ENCODE measurements at places on chromosomes 12 and 14.

DNA sequence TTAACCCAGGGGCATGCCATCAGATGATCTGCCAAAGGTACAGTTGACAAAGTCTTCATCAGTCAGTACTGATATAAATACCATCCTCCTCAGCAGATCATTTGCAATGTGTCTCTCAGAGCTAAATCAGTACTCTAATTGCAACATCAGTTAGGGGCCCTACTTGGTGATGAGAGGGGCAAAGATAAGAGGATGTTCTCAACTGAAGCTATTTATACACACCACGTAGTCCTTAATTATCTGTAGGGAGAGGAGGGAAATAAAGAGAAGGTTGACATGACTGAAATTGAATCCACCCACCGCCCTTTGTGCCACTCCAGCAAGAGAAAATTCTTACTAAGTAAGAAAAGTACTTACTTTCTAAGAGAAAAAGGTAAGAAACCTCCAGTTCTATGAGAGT, 157.8 kb upstream of the NUDT4 start:
- no peak for DNase-seq

GRCh38 chr14:25349269-25349668, 299.3 kb upstream of the STXBP6 start:
- no peak for DNase-seq

DNA sequence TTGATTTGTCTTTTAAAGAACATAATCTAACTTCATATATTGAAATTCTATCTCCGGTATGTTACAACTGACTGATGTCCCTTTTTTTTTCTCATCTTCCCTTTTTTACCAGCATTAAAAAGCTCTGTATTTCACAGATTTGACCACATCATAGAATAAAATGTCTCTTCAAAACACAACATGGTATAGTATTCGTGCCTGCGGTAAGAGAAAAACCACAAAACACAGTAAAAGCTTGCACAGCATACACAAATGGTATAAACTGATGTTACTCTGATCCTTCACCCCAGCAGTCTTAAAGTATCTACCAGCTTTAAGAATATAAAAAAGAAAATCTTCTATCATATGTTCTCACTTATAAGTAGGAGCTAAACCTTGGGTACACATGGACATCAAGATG, 83.4 kb downstream of the HECTD1 start:
- no peak for DNase-seq

DNA sequence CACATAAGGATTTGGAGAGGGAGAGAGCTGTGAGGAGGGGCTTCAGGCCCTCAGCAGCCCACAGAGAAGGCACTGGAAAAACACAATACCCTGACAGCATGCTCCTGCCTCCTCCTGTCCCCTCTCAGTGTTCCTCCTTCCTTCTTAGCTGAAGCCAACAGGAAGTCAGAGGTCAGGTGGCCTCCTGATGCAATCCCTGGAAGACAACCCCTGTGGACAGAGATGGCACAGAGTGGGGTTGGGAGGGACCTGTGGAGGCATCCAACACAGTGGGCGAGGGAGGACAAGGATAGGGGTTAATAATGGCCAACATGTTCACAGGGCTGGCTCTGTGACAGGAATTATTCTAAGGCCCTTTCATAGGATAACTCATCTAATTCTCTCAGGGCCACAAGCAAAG, 15.4 kb upstream of the IFI27L2 start:
- DNase-seq, result no peak

GRCh38 chr12:128852885-128853599, at the start of gene GLT1D1:
Gene GLT1D1 (plus strand): TSS chr12:128853478. CDS start chr12:128853582, 104 bp downstream.
- no peak for DNase-seq

GRCh38 chr12:75481774-75482173, 1.2 kb downstream of the GLIPR1 start:
- no peak for DNase-seq

DNA sequence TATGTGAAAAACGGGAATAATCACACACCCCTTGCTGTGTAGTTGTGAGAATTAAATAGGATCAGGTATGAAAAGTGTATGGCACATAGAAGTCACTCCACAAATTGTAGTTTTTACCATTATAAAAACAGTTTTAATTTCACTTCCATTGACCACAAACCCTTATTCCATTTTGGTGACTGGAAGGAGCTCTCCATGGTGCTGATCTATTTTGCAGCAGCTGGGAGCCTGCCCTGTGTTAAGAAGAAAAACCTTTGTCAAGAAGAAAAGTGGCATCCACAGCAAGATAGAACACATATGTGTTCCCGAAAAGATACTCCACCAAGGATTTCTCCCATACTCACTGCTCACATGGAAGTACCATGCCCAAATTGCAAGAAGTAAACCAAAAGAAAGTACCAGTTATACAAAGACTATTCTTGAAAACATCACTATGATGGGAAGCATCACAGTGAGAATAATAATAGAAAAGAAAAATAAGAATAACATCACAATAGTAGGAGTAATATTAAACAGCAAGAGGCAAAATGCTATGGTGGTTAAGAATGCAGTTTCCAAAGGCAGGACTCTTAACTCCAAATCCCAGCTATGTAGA, 58.7 kb downstream of the TUNAR start:
- DNase-seq, result no peak

DNA sequence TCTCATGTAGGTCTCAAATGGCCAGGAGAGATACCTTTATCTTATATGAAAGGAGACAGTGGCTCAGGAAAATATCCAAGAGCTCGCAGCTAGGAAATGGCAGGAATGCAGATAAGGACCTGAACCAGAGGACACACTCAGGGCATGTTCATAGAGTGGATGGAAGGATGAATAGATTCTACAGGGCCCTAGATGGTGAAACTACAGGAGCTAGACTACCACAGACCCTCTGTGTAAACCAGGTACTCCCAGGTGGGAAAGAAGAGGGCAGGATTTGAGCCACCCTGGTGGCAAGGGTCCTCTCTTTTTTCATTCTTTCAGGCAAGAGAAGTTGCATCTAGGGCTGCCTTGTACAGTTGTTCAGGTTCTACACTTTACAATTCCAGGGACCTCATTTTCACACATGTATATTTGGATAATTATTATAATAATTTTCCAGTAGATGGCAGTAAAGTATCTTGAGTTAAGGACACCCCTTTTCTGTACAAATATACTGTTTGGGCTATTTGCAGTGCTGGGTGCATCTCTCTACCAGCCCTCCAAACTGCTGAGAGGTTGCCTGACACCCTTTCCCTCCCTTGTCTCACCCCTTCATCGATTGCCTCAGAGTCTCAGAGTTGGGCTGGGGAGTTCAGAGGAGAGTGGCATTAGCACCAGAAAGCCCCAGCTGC, 10.5 kb upstream of the ZDHHC22 start:
- DNase-seq, result peak; percentile 73

GRCh38 chr12:107631715-107632114, 53.9 kb upstream of the PWP1 start:
- DNase-seq, result no peak

GRCh38 chr12:100826323-100826722, 31.7 kb downstream of the ANO4 start:
- DNase-seq, result no peak

DNA sequence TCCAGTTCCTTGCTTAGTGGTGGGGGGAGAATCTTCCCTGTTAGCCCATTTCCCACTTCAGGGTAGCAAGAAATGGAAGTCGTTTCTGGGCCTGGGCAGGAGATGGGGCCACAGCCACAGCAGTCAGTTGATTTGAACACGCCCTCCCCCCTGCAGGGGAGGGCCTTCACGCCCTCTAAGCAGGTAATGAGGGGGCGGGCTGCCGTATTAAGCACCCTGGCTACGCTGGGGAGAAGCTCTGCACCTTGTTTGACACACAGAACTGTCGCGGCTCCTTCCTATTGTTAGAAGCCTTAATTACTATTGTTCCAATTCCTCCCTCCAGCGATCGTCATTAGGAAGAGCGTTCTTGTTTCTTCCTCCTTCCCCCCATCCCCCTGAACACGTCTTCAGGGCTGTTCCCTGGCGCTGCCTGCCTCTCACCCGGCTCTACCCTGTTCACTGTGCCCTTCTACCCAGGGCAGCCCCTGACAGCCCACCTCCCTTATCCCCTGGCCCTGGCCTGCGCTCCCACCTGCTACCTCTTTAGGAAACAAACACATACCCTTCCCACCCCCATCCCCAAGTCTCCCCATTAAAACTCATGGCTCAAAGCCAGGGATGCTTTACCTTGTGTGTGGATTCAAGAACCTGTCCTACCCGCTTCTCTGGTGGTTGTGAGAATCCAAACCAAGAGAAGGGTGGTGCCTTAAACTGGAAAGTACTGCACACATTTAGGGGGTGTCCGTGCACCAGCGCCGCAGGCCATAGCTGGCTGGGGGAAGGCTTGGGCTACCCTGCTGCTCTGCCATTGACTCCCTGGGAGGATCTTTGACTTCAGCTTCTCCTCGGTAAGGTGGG, 137.6 kb downstream of the TSPAN9 start:
- peak; percentile 67 for DNase-seq

DNA sequence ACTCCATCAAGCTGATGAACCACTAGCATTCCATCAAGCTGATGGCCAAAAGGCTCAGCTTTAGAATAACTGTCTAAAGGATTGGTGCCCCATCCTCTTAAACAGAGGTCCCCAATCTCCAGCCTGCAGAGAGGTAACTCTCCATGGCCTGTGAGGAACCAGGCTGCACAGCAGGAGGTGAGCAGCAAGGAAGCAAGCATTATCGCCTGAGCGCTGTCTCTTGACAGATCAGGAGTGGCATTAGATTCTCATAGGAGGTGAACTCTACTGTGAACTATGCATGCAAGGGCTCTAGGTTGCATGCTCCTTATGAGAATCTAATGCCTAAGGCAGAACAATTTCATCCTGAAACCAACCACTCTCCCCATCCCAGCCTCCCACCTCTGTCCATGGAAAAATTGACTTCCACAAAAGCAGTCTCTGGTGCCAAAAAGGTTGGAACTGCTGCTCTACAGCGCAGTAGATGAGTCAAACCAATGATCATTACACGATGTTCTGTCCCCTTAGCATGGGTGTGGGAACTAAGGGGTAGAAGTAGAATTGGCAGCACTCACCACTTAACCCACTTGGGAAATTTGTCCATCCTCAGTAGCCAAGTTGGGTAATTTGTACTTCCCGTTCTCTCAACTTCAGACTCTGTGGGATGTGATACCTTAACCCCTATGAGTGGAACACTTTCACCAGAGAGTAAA, 66.9 kb downstream of the ANKS1B start:
- DNase-seq, result no peak

- no peak for DNase-seq
These were observed 87.6 kb downstream of the PPP2R5C start for GRCh38 chr14:101849125-101849524.

DNA sequence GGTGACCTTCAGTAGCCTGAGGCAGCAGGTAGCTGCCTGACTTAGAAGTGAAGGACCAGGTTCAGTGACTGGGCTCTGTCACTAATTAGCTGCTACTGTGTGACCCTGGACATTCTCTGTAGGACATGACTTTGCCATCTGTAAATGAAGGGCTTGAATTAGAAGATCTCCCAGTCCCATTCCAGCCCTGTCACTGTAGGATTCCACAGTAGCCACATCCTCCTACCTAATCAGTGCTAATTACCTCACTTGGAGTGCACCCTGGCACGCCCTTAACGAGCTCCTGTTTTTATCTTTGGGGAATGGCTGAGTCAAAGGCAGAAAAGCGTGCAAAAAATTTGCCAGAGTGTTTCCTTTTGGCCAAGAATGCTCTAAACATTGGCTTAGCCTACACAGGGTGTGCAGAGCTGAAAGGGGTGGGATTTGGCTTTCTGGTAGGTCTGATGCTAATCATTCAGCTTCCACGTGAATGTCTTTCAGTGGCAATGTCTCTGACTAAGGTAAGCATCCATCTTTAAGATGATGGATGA, 6.8 kb downstream of the NTF3 start:
- no peak for DNase-seq

DNA sequence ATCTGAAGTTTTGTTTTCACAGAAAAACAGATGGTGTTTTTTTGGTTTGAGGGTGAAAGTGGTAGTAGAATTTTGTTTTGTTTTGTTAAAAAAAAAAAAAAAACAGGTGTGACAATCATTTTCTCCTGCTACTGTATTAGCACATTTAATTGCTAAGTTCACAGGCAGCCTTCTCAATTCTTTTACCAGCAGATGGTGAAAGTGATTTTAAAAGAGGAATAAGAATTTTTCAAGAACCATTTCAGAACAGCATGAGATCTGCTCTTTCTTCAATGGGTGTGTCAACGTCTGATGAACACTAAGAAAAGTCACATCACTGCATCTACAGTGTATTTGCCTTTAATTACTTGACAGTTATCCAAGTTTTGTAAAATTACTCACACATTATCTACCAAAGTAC, 303.7 kb upstream of the USP15 start:
- no peak for DNase-seq

- peak; percentile 2 for DNase-seq
These were observed 18.4 kb downstream of the OLR1 start for GRCh38 chr12:10153271-10154144.

DNA sequence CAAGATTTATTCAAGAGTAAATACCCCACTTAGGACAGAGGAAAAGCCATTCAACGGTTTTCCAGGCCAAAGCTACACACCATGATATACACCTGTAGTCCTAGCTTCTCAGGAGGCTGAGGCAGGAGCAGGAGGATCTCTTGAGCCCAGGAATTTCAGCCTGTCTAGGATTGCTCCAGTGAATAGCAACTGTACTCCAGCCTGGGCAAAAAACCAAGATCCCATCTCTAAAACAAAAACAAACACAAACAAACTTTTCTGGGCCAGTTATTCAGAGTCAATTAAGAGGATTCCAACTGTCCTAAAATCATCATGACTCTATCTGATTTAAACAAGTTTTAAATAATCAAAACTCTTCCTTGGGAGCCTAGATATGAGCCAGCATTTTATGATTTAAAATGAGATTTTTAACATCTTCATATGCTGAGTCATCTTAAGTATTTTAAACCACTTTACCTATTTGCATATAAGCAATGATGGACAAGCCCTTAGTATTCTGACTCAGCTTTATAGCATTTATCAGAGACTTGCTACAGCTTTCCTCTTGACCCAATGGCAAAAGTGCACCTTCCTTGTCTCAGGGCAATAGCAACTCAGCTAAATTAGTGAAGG, 77.1 kb downstream of the KCNMB4 start:
- DNase-seq, result no peak

GRCh38 chr12:120962532-120963020, 15.8 kb upstream of the HNF1A start:
- DNase-seq, result no peak

DNA sequence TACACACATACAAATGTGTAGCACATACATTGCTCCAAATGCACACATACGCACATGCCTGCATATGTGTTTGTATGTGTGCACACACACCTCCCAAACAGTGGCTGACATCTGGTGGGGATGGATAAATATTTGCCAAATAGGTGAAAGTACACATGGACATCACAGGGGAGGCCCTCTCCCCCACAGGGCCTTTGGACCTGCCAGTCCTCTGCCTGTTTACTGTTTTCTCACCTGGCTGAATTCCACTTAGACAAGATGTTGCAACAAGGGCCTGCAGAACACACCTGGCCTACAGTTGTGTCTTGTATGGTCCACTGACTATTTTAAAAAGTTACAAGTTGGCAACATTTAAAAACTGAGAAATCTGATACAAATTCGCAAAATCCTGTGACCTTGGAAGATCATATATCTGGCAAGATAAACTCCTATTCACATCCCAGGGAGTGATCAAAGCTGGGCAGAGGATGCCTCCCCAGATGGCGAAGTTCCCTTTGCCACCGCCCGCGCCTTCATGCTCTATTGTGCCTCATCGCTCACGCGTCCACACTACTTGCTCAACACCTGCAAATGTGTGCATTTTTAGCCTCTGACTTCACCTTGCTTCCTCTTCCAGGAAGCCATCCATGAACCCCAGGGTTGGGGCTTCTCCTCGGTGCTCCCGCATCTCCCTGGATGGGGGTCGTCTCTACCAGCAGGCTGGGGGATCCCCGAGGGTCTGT, 118.4 kb upstream of the FZD10 start:
- no peak for DNase-seq

Measured in NCI-H1436 (cell line).